Hepatic stellate cell (primary cell): ENCODE measurements at places on chromosomes 16 and 17.

DNA sequence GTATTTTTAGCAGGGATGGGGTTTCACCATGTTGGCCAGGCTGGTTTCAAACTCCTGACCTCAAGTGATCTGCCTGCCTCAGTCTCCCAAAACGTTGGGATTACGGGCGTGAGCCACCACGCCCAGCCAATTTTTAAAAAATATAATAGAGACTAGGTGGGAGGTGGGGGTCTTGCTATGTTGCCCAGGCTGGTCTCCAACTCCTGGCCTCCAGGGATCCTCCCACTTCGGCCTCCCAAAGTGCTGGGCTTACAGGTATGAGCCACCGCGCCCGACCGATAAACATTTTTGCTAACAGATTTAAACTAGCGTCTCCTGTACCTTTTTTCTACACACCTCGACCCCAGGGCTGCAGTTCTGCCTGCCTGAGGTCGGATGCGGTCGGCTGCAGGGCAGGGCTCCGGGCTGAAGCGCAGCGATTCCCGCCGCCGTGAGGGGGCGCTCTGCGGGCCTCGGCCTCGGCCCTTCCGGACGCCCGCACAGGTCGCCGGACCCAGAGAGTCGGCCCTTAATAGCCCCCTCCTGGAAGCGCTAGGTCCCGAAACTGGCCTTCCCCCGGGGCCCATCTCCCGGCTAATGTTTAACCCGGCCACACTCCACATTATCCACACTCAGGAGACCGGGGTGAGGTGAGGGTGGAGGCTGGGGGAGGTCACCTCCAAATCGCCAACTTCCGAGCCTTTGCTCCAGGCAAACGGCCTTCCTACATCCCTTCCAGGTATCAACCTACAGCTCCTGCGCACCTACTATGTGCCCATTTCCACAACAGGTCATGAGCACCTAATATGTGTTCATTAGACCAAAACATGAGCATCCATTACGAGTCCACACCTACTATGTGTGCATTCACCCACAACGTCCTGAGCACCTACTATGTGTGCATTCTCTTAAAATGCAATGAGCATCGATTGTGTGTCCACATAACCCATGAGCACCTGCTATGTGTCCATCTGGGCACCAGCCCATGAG, 2.0 kb upstream of the GLIS2 start:
- DNase-seq: no peak

GRCh38 chr16:7624871-7625766, 292.5 kb downstream of the RBFOX1 start:
- DNase-seq: no peak

DNA sequence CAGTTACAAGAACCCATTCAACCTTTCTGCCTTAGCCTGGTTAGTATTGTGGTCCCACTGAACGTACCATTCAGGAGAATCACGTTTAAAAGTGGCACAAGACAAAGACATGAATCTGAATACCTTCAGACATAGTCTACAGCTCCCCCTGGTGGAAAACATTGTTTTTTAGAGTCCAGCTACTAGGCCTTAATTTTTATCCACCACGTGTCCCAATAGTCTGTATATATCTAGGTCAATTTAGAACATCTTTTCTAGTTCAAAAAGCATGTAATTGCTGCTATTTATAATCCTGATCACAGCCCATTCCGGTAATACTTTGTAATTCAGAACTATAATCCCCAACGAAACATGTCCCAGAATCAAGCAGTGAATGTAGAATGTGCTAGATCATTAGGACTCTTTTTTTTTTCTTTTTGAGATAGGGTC, 13.7 kb upstream of the GUCY2D start:
- DNase-seq: peak; percentile 73

DNA sequence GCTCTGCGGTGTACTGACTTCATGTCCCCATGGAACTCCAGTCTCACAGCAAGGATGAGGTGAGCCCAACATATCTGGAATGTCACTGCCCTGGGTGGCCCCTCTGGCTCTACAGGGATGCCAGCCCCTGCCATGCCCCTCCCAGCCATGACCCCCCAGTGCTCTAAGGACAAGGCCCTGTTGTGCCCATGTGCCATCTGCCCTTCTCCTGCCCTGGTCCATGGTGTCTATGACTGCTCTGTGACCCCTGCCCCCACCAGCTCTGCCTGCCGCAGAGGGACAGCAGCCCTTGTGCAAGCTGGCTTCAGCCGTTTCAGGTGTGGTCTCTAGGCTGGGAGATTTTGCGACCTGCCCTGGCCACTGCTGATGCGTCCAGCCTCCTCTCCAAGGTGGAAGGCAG, 40.3 kb downstream of the TK2 start:
- DNase-seq: no peak

- no peak for DNase-seq
Measured at GRCh38 chr17:64736804-64737492, 74.8 kb upstream of the SMURF2 start.

- DNase-seq: no peak
Measured at GRCh38 chr16:14678748-14679497, 15.2 kb downstream of the PLA2G10 start.

DNA sequence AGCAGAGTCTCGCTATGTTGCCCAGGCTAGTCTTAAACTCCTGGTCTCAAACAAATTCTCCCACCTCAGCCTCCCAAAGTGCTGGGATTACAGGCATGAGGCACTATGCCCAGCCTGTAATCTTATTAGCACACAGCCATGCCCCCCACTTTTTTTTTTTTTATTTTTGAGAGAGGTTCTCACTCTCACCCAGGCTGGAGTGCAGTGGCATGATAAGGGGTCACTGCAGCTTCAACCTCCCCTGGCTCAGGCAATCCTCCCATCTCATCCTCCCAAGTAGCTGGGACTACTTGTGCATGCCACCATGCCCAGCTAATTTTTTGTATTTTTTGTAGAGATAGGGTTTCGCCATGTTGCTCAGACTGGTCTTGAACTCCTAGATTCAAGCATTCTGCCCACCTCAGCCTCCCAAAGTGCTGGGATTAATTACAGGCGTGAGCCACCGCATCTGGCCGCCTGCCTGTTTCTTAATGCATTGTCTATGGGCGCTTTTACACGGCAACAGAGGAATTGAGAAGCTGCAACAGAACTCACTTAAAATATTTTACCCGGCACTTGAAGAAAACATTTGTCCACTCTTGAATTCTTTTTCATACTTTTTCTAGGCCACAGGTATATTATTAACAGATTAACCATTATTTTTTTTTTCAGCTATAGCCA, 8.8 kb upstream of the CEP20 start:
- no peak for DNase-seq

- DNase-seq: peak; percentile 41
Measured at GRCh38 chr17:1972487-1973160, 52.5 kb downstream of the RTN4RL1 start.

DNA sequence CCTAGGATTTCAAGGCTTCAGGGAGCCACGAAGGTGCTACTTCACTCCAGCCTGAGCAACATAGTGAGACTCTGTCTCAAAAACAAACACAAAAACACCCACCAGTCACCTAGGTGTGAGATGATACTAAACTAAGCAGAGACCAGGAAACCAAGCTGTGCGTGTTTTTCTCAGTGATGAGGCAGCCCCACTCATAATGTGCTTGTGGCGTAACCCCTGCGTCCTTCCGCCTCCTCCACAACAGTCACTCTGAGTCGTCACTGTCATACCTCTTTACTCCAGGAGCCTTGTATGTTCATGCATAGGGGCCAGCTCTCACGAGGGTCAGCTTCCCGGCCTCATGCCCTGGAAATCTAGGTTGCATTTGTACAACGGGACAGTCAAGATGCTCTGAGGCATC, 31.1 kb upstream of the SLC47A1 start:
- no peak for DNase-seq

DNA sequence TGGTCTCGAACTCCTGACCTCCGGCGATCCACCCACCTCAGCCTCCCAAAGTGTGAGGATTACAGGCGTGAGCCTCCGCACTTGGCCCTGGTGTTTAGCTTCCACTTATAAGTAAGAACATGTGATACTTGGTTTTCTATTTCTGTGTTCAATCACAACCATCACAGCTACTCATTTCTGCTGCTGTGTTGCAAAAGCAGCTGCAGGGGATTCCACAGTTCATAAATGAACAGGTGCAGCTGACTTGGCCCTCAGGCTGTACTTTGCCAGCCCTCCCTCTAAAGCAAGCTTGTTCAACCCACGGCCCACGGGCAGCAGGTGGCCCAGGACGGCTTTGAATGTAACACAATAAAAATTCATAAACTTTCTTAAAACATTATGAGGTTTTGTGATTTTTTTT, 79.2 kb downstream of the SLC39A11 start:
- DNase-seq: no peak

- no peak for DNase-seq
Measured at GRCh38 chr17:80738020-80738808, 193.6 kb downstream of the RPTOR start.
